Effector memory CD4-positive, alpha-beta T cell (primary cell): ENCODE measurements at places on chromosomes 12 and 14.
A peak's percentile ranks its signal among the peaks of the same experiment; 100 is the strongest.

DNA sequence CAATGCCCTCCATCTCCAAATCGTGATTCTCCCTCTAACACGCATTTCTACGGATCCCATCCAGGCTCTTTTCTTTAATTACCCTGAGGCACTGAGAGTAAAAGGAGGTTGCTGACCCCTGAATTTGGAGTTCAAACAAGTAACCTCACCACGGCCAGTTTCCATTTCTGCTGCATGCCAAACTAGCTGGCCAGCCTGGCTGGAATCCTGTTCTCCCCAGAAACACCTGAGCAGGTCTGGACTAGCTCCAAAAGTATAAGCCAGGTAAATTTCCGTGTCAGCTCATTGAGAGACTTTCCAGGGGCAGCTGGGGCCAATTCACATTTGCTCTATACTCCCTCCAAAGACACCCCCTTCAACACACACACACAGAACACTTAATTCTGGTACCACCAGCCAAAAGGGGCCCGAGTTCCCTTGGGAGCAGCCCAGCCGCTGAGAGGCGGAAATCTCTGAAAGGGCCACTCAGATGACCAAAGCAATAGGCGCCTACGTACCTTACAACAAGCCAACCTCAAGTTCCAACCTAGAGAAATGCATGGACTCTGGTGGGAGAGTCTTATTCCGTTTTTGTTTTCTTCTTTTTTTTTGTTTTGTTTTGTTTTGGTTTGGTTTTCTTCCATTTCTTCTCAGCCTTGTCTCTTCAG, 131.4 kb downstream of the NDUFA12 start:
- no peak for DNase-seq

- DNase-seq, result no peak
These were observed 19.4 kb downstream of the KRT85 start for GRCh38 chr12:52347551-52348510.

DNA sequence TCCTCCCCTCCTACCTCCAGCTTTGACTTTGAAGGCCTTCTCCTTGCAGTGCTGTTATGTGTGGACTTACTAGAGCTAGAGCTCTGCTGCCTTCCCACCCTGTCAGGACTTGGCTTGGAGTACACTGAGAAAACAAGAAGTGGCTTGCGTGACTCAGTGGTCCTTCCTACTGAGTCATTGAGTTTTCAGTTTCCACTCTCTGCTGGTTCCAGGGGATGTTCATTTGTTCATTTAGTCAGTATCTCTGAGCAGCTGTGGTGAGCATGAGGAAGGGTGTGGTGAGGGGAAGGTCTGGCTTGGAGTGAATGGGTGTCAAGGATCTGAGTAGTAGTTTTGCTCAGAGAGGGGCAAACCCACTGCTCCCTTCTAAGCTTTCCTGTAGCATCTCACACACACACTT, 17.2 kb upstream of the ELK3 start:
- DNase-seq, result peak; percentile 23

DNA sequence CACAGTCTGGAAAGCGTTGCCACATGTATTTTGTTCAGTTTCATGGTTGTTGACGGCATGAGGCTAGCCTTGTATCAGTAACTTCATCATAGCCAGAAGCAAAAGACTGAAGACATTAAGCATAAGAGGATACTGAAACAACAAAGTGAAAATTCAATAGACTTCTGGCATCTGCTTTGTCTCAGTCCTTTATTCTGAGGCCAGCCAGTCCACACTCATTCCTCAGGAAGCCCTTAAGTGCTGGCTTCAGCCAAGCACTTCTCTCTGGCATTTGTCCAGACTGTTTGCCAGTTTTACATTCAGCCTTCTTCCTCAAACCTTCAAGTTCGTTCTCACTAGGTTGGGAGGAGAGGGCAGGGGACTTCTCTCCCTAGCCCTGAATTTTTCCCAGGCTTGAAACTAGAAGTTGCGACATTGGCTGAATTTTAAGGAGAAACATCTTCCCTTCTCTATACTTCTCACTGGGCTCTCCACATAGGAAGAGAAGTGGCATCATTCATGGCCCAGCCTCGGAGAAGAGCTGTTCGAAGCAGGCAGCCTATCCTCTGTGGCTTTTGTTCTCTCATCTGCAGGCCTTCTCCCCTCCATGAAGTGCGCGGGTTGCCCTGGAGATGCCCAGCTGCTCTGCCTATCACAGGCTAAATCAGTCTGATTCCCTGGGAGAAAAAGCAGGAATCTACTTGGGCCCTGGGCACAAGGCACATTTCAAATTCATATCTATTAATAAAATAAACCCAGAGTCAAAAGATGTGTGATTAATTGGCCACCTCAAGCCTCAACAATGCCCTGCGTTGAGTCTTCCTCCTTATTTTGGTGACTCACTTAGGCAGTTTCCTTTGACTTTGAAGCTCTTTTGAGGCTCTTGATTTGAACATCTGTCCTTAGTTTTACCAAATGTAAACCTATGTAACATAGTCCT, 130.9 kb upstream of the PLEKHA5 start:
- DNase-seq, result no peak

- no peak for DNase-seq
These were observed 3.2 kb upstream of the TUBA1C start for GRCh38 chr12:49261721-49262120.

DNA sequence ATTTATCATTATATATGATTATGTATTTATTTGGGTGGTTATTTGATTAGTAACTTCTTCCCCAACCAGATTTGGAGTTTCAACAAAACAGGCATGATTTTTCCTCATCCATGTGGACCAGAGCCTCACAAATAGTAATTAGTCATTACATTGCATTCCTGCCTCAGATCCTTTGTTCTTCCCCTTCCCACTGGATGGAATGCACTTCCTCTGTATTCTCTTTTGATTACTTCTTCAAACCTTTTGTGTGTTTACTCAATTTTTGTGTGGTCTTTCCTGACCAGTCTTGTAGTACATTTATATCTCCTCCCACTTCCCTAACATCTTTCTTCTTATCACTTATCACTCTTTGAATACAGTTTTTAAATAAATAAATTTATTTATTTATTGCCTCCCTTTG, 15.5 kb downstream of the SYT1 start:
- no peak for DNase-seq

DNA sequence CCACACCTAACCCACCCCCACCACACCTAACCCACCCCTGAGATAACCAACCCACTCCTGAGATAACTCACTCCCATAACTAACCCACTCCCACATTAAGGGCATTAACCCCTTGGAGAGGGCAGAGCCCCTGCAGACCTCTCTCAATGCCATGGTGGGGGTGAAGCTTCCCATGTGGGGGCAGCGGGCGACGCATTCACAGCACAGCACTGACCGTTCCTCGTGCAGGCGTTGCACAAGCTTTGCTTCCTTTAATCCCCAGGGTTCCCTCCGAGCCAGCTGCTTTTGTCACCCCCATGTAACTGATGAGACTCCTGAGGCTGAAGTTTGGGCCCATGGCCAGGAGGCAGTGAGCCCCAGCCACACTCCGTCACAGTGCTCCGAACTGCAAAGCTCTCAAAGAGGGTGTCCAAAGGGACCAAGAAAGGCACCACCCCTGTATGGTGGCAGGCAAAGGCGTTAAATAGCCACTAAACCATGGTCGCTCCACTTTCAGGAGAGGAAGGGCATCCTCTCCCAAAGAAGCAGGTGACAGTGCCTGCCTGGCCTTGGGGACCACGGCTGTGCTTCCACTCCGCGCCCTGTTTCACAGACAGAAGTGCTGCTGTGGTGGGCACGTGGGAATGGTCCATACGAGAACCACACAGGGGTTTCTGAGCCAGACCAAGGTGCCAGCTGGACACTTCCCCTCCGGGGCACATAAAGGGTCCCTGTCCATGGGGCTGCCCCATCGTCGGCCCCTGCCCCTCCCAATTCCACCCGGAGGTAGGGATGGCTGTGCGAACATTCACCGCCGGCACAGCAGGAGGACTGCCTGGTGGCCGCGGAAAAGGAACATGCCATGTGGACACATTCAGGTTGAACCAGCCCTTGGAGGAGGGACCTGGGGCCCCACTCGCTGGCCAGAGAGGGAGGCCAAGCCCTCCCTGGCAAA, 28.3 kb downstream of the GALNT9 start:
- no peak for DNase-seq
